Renal cortex interstitium (tissue), 15 donors: ENCODE measurements at places on chromosomes 6 and 20.

- no peak for DNase-seq
These were observed 242.1 kb downstream of the MAFB start for GRCh38 chr20:40446888-40447287.

- DNase-seq = no peak
These were observed 733.9 kb downstream of the CBLN4 start for GRCh38 chr20:55271371-55271770.

- DNase-seq = no peak
These were observed 285.2 kb downstream of the UST start for GRCh38 chr6:149031859-149032598.

- no peak for DNase-seq
These were observed 7.7 kb upstream of the CDK5RAP1 start for GRCh38 chr20:33408716-33409654.

DNA sequence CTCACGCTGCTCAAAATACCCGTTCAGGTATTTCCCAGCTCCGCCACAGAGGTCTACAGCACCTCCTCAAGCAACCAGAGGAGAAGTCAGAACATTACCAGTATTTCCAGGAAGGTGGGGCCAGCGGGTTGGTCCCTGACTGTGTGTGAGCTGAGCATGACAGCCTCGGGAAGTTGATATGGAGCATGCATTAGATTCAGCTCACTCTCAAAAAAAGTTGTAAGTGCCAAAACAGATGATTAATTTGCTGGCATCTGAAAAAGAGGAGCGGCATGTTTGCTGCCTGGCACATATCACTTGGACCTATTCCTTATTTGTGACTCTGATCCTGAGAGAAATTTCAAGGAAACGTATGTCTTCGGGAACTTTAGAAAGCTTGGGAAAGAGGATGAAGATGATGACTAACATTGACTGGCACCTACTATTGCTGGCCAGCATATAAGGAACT lies 32.3 kb downstream of the ELOVL2 start:
- peak; percentile 30 for DNase-seq

- DNase-seq = no peak
These were observed 405 bp upstream of the RNF182 start for GRCh38 chr6:13924146-13924948.
